ENCODE measurements at places on chromosomes 5 and 9.
A peak's percentile ranks its signal among the peaks of the same experiment; 100 is the strongest.

GRCh38 chr5:172315587-172316493 is 32.3 kb upstream of the UBTD2 start:
- no peak for DNase-seq

- DNase-seq = no peak
Observed at GRCh38 chr9:127971357-127972235, 9.2 kb downstream of the EEIG1 start.

GRCh38 chr9:127503947-127504886 is 52.9 kb downstream of the LRSAM1 start:
- DNase-seq = peak; percentile 83

DNA sequence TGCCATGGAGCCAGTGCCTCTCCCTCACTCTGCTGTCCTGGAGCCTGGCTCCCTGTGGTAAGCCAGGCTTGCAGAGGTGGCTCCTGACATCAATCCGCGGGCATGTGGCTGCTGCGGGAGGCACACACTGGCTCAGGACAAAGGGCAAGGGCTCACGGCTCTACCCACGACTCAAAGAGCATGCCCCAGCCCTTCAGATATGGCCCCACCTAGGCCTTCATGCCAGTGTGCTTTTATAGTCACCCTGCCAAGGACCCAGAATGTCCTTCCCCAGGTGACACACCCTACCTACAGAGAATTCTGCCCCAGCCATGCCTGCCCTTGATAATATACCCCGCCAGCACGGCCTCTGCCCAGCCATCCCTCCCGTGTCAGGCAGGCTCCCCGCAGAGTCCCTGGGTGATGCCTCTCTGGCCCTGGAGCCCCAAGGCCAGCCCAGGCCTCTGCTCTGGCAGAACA is 1.6 kb downstream of the MGAT4B start:
- no peak for DNase-seq

- DNase-seq = no peak
Observed at GRCh38 chr5:73718762-73719161, 92.8 kb downstream of the ARHGEF28 start.

DNA sequence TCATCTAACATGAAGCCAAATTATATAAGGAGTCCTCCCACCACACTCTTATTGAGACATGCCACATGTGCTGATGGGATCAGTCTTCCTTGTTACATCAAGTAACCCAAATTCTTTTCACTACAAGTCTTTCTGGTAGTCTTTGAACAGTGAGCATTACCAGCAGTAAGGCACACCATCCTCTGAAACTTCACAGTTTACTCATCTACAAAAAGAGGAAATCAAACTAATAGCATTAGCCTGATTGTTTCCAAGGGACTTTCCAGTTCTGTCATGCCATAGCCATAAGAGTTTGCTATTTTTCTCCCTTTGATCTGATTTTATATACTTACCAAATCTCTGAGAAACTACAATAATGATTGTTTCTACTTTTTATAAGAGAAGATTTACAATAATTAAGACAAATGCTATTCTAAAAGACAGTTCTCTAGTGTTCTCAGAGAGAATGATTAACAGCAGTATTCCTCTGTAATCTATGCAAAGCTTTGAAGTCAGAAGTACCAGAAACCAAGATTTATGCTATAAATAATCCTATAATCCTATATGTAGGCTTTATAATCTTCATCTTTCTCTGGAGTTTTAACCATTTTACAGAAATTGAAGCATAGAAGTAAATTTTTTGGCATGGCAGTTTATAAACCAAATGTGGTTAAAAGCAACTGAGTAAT is 166.2 kb upstream of the ACO1 start:
- no peak for DNase-seq

DNA sequence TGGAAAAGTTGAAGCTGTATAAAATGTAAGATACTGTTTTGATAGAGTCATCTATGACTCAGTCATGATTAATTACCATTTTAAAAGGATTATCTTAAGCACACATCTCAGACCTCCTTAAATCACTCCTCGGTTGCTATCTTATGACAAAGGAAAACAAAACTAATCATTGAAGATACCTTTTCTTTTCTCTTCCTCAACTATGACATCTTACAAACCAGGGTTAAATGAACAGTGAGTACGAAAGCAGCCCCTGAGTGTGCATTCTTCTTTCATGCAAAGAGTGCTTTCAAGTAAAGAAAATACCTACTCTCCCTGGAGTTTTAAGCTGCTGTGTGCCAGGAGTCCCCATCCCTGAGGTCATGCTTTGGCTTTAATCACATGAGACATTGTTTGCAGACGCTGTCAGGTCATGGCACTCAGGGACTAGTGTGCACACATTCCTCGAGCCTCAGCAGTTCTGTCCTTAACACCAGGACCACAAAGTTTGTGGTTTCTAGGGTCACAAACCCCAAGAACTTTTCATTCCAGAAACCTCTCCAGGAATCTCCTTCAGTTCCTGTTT is 86.7 kb upstream of the ICE1 start:
- DNase-seq = peak; percentile 62

DNA sequence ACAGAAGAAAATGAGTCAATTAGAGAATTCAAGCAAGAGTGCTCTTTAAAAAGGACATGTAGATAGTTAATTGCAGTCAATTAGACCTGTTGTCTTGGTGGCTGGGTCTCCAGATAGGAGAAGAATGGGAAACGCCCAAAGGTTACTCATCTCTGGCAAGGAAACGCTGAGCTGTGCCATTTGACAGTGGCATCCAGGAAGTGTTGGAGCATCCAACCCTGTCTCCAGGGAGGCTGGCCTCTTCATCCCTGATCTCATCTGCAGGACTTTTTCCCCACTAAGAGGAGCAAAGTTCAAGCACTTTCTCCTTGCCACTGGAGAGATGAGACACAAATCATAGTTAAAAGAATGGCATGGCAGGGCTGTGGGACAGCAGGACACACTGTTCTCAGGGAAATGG is 111.7 kb upstream of the MSX2 start:
- no peak for DNase-seq

DNA sequence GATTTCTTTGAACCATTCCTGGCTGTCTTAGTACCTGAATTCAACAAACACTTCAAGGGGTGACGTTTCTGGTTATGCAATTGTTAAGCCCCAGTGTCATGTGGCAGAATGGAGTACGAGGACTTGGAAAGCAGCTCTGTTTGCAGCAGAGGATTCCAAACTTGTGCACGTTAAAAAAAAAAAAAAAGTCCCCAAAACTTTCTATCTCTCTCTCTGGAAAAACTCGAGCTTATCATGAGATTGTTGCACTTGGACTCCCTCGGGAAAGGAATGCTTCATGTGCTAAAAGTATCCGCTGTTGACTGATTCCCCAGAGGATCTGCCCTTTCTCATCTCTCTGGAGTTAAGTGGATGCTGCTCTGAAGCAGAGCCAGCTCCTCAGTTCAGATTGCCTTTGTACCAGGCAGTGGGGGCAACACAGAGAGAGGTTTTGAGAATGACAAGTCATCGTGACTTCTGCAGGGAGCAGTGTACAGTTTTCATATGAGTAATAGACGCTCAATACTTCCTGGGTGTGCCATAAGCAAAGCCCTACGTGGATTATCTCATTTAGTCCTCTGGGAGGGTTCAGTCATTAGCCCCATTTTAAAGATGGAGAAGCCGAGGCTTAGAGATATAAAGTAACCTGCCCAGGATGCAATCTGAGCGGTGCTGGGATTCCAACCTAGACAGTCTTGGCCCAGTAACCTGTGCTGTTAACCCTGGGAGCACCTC is 28.1 kb downstream of the TMOD1 start:
- DNase-seq = no peak

- no peak for DNase-seq
Observed at GRCh38 chr9:32832346-32832745, 49.0 kb downstream of the TMEM215 start.

DNA sequence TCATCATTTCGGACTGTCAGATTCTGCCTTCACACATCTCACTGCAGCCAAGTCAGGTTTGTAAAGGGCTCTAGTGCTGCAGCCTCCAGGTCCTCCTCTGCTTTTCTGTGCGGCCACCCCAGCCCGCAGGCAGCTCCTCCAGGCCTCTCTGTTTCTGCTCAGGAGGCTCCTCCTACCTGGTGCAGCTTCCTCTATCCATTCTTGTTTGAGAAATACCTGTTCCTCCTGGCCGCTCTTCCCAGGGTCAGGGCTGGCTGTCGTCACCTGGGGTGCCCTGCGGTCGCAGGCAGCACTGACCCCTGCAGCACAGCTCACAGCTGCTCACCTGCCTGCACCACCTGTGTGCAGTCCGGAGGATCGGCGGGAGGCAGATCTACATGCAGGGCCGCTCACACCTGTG is 387.7 kb upstream of the IRX4 start:
- DNase-seq = no peak

- no peak for DNase-seq
Observed at GRCh38 chr5:14572385-14572784, 9.2 kb upstream of the OTULINL start.

DNA sequence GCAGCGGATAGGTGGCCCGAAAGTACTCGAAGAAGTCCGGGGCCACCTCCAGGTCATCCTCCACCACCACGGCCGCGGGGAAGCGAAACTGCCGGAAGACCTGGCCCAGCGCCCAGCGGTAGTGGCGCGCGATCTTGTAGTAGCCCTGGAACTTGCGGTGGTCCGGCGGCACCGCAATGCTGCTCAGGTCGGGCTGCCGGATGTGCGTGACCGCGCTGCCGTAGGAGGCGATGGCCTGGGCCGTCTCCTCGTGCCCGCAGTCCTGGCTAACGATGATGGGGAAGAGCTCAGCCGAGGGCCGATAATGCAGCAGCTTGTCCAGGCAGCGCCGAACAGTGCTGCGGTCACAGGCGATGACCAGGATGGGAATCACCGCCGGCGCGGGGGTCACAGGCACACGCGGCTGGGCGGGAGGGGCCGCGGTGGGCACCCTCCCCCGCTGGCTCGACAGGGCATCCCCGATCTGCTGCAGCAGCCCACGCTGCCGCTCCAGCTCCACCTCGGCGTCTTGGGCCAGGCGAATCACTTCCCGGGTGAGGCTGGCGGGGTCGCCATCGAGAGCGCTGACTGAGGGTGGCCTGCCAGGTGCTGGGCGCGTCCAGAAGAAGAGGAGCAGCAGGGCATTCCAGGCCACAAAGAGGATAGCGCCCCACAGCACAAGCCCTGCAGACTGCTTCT is 10.2 kb downstream of the MGAT1 start:
- no peak for DNase-seq

GRCh38 chr9:132712753-132713152 is 42.5 kb downstream of the GTF3C4 start:
- DNase-seq = no peak

DNA sequence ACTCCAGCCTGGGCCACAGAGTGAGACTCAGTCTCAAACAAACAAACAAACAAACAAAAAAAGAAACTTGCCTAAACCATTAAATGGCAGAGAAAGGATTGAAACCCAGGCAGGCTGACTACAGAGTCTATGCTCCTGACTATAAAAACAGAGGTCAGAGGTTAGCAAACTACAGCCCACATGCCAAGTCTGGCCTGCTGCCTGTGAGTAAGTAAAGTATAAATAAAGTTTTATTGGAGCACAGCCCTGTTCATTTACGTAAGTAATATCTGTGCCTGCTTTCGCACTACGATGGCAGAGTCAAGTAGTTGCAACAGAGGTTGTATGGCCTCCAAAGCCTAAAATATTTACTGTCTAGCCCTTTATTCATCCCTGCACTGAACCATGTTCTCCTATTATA is 11.6 kb downstream of the POLR1E start:
- DNase-seq = no peak

DNA sequence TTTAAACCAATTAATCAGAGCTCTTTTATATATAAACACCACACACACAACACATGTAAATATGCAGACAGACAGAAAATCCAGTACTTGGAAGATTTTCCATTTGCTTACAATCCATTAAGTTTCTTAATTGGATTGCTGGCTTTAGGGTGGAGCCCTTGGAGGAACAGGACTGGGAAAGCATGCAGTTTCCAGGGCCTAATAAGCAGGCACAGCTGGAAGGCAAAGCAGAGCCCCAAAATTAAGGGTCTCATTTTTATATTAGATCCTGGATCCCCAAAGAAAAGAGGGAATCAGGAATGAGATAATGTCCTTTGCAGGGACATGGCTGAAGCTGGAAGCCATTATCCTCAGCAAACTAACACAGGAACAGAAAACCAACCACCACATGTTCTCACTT is 13.1 kb upstream of the SMC2 start:
- DNase-seq = peak; percentile 27

Measured in NCI-H82 (cell line).